ENCODE measurements at places on chromosomes 2 and 18. TPM values are rescaled to one million over a fixed set of nuclear protein-coding genes. Genes with fewer than 3 reads are reported as not detected.

Gene IFIH1
- 33.3 TPM for total RNA-seq

Gene INHA
- total RNA-seq, result not detected

DNA sequence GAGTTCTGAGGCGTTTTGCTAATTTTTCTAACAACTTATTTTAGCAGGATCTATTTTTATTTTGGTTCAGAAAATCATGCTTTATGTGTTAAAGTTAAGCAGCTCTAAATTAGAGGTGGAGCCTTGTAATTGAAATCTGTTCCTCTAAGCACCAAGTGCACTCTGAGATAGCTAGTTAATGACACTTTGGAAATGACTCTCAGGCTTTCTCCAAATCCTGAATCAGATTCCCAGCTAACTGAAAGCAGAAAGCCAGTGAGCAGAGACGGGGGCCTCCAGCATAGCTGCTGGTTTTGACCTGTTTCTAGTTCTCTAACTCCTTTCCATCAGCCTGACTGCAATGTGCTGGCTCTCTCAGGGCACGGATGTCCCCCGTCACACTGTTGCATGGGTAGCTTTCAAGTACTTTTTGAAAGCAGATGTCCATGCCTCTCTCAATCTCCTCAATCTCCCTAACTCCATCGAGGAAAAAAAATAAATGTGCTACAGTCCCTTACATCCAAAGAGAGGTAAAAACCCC, 326.5 kb downstream of the SATB2 start:
- no peaks in the 10 kb centered on the region for H3K4me1 ChIP-seq
- H3K27me3 ChIP-seq, result no peaks in the 10 kb centered on the region
- DNase-seq, result no peak
- no peak overlapping the region for H3K4me3 ChIP-seq
- no peak overlapping the region for H3K27ac ChIP-seq

DNA sequence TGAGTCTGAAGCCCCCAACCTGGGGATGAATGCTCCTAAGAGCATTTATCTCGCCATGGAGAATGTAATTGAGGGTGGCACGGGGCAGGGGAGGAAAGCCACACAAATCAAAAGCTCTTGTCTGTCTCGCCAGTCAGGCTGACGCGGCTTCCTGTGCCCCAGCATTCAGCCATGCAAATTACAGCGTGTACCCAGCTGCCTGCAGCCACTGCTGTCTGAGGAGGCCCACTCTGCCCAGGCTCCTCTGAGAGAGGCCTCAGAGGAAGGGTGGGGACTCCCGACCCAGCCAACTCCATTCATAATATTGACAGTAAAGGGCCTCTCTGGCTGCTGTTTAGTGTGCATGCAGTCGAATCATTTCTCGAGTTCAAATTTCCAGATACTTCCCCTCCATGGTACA, 22.0 kb downstream of the SMAD7 start:
- H3K4me1 ChIP-seq, result peaks cover 92% of the 10 kb centered on the region
- peak overlapping the region; percentile 87 for H3K27ac ChIP-seq
- peak overlapping the region; percentile 62 for H3K4me3 ChIP-seq
- no peaks in the 10 kb centered on the region for H3K27me3 ChIP-seq
- H3K36me3 ChIP-seq, result no peaks in the 10 kb centered on the region
- DNase-seq, result peak; percentile 88

GRCh38 chr2:15943378-15944280, 3.3 kb downstream of the MYCN start:
- peaks cover 31% of the 10 kb centered on the region for H3K27me3 ChIP-seq
- H3K27ac ChIP-seq, result no peak overlapping the region
- peaks cover 20% of the 10 kb centered on the region for H3K4me1 ChIP-seq
- no peaks in the 10 kb centered on the region for H3K36me3 ChIP-seq
- H3K4me3 ChIP-seq, result no peak overlapping the region

- DNase-seq, result no peak
- no peaks in the 10 kb centered on the region for H3K36me3 ChIP-seq
- H3K27ac ChIP-seq, result no peak overlapping the region
- no peak overlapping the region for H3K4me3 ChIP-seq
- no peaks in the 10 kb centered on the region for H3K4me1 ChIP-seq
- no peaks in the 10 kb centered on the region for H3K27me3 ChIP-seq
Observed at GRCh38 chr2:180322781-180323180, 315.7 kb upstream of the CWC22 start.

DNA sequence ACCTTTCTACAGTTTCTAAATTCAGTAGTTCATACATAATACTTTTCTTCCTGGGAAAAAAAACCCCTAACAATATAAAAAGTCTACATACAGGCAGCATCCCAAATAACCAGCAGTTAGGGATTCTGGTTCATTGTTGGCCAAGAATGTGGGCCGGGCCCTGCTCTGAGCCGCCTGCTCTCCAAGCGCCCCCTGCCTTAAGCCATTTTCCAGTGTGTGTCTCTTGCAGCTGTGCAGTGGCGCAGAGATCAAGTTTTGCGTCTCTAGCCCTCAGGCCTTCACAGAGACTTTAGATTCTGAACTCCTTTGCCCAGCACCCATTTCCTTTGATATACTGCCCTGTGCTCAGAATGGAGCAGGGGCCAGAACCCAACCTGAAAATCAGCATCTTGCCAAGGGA, 32.9 kb downstream of the RMC1 start:
- DNase-seq, result no peak
- H3K27me3 ChIP-seq, result no peaks in the 10 kb centered on the region
- no peak overlapping the region for H3K4me3 ChIP-seq

DNA sequence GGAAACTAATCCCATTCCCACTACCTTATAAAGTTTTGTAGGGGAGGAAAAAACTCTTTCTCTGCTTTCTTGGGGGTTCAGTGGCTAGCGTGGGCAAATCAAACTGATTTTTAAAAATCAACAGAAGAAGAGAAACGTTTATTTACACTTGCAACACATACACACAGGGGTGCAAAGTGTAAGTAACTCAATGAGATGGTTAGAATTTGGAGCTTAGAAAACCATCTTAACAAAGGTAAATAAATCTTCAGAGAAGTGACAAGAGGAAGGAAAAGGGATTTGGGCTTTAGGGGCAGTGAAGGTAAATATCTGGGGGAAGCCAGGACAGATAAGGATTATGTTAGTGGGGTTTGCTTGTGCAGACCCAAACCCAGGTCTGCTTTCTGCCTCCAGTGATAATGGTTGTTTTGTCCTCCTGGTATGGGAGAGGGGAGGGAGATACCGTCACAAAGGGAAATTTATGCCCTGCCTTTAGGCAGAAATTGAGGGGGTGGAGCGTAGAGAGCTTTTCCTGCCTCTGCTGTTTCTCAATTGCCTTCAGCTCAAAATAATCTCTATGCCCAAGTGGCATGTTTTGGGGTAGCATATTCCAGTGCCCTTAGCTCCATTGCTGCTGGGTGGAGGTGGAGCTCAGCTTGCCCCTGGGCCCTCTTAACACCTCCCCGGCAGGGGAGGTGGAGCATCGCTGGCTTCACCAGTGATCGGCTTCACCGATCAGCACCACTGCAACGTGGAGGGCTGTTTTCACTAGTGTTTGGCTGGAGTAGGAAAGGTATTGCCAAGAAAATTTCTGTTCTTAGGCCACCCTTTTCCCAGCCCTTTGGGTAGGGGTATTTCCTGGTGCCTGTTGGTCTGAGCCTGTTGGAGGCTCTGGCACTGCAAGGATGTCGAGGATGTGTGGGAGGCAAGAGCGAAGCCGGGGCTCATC, 92.2 kb downstream of the TEX51 start:
- no peak overlapping the region for H3K27ac ChIP-seq
- no peaks in the 10 kb centered on the region for H3K36me3 ChIP-seq
- H3K27me3 ChIP-seq, result peaks cover 5% of the 10 kb centered on the region
- DNase-seq, result no peak

Gene OTX1
- not detected for total RNA-seq

Gene ARHGEF33
- total RNA-seq, result 0.34 TPM

- DNase-seq, result no peak
- no peaks in the 10 kb centered on the region for H3K4me1 ChIP-seq
- no peak overlapping the region for H3K27ac ChIP-seq
- H3K4me3 ChIP-seq, result no peak overlapping the region
- no peaks in the 10 kb centered on the region for H3K36me3 ChIP-seq
Observed at GRCh38 chr18:66674286-66674685, 70.4 kb upstream of the CDH19 start.

- H3K27ac ChIP-seq, result no peak overlapping the region
- DNase-seq, result no peak
- H3K27me3 ChIP-seq, result no peaks in the 10 kb centered on the region
- no peak overlapping the region for H3K4me3 ChIP-seq
- H3K36me3 ChIP-seq, result peaks cover 13% of the 10 kb centered on the region
Observed at GRCh38 chr18:77144046-77144445, 11.5 kb upstream of the MBP start.

Gene EMILIN2
- total RNA-seq, result 18.7 TPM

All from activated CD4-positive, alpha-beta memory T cell treated with anti-CD3 and anti-CD28 coated beads for 36 hours (primary cell).